ENCODE measurements at places on chromosomes 3 and 15. TPM values are rescaled to one million over a fixed set of nuclear protein-coding genes. Genes with fewer than 3 reads are reported as not detected.

- no peak for DNase-seq
Measured at GRCh38 chr15:42392309-42393024, 33.2 kb downstream of the CAPN3 start.

- DNase-seq = no peak
Measured at GRCh38 chr3:154778057-154778456, 302.1 kb upstream of the MME start.

The IGSF10 gene
- total RNA-seq = not detected

The PLA2G4F gene
- not detected for total RNA-seq

The FGD5 gene
- not detected for total RNA-seq

The OCA2 gene
- not detected for total RNA-seq
